ENCODE measurements at places on chromosomes 5 and 9.

DNA sequence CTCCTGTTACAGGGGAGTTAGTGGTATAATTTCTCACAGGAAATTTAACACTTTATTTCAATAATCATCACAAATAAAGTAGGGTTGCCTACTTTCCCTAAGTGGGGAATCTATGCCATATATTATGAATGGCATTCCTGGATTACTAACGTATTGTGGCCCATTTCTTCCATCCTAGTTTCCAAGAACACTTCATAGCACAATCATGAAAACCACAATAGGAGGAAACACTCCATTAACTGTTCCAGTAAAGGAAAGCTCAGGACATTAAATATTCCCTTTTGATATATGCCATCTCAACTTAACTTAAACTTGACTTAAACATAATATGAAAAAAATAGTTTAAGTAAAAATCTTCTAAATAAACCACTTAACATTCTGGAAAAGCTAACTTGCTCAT is 2.1 kb downstream of the CPLANE1 start:
- DNase-seq: no peak

DNA sequence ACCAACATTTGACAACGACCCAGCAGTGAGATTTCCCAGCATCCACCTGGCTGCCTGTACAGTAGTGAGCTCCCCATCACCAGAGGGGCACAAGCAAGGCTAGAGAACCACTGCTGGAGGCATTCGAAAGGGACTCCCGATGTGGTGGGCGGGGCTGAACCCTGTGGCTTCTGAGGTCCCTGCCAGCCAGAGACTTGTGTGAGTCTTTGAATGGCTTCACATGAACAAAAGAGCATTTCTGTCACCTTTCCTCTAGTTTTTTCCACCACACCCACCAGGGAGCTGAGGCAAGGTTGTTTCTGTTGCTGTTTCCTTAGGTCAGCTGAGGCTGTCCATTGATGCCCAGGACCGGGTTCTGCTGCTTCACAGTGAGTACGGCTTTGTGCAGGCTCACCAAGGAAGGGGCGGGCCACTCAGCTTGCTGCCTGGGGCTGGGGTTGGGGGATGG is 15.7 kb downstream of the RGS3 start:
- DNase-seq: no peak

GRCh38 chr9:36632892-36633291 is 60.2 kb downstream of the MELK start:
- DNase-seq: no peak

DNA sequence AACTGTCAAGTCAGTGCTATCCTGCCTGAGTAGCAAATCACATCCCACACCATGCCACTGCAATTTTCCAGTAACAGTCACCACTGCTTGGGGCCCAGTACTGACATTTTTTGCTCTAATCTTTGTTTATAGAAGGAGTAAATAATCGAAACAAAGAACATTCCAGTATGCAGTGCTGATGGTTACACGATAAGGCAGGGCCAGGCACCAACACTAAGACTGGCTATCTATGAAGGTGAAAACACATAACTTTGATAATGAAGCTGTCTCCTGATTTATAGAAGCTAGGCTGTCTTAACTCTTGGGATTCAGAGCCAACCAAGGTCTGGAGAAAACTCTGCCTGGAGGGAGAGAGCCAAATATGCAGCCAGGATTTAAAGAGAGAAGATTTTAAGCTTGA is 365.3 kb downstream of the BNC2 start:
- DNase-seq: no peak

GRCh38 chr5:1827886-1828397 is 26.7 kb downstream of the NDUFS6 start:
- DNase-seq: no peak

DNA sequence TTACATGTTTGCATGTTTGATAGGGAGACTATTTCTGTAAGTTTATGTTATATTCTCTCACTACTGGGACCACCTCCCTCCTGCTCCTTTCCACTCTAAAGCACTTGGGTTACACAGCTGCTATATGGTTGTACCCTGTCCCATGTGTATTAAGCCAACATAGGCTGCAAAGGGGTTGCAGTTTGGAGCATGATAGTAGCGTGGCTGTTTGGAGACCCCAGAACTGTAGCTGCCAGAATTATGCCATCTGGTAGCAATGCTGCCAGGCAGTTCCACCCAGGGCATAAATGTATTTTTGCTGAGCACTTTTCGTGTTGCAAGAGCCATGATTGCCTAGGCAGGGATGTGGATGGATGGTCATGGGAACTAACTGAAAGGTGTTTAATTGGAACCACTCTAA is 81.8 kb downstream of the CNTLN start:
- DNase-seq: no peak

DNA sequence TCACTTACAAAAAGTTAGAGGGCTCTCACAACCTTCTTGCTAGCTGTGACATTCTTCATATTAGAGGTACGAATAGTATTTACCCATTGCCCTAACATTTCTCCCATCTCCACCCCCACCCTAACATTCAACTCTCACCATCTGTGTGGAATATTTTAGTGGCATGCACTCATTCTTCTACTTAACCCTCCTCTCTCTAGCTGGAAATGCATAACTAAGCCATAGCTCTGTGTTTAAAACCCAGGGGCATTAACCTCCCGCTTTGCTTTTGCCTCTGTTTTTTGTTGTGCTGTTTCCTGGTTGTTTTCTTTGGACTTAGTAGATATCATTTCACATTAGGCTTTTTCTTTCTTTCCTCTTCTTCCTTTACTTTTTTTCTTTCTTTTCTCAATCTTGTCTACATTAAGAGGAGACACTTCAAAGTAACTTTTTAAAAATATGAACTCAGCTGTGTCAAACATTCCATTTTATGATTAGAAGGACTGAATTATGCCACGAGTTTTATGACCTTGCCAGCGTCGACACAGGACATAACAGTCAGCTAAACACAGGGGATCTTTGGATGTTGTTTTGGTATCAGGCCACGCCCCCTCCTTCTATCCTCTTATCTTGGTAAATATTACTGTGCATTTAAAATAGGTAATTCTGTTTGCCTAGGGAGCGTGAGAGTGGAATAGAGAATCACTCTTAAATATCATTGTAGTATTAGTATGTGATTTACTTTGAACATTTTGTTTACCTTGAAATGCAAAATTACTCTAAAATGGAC is 236.0 kb downstream of the CD180 start:
- no peak for DNase-seq

- no peak for DNase-seq
These were observed 232.5 kb downstream of the SPATA31A1 start for GRCh38 chr9:39587844-39588499.
